ENCODE measurements at places on chromosomes 5 and 9.

DNA sequence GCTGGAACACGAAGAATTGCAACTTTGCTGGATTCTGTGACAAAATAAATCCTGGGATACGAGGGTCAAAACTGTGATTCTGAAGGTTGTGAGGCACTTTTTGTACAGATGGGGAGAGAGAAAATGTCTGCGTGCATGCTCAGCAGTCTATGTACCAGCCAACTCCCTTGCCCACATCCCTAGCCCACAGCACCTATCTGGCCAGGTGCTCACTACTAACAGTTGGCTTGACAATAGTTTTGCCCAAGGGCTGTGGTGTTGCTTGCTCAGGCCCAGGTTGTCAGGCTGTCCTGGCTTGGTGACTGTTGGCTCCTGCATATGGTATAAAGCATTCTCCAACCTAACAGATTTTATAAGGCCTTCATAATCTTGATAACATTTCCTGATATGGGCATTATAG, 102.0 kb downstream of the DMRT2 start:
- no peaks in the 10 kb centered on the region for H3K27me3 ChIP-seq
- no peaks in the 10 kb centered on the region for H3K36me3 ChIP-seq
- no peak overlapping the region for H3K4me3 ChIP-seq
- no peaks in the 10 kb centered on the region for H3K4me1 ChIP-seq
- DNase-seq, result no peak

GRCh38 chr9:97076238-97076637, 37.3 kb upstream of the CTSV start:
- no peaks in the 10 kb centered on the region for H3K4me1 ChIP-seq
- DNase-seq, result no peak
- no peak overlapping the region for H3K4me3 ChIP-seq

DNA sequence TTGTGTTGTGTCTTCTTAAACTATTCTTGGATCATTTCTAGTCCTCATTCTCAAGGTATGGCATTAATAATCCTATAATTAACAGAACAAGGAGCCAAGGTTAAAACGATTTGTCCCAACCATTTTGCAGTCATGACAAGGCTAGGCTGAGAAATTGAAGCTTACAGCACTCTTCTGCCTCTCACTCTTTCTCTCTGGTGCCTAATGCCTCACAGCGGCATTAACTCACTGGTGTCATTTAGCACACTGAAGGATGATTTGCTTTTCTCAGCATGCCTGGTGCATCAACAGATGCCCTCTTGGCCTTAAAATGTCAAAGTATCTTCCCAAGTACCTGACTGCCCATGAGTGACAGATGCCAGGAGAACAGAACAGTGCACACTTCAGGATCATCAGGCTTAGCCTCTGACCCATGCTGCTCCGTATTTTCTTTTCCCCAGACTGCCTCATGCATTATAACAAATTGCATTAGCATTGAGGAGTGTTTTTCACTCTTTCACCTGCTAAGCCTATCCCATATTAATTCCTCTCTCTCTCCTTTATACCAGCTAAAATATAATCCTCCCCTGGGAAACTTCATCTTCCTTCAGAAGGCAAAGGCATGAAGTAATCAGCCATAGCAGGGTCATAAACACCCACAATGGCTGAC, 61.1 kb upstream of the SV2C start:
- DNase-seq, result no peak
- H3K27me3 ChIP-seq, result peaks cover 6% of the 10 kb centered on the region
- H3K27ac ChIP-seq, result no peak overlapping the region
- H3K36me3 ChIP-seq, result no peaks in the 10 kb centered on the region
- no peaks in the 10 kb centered on the region for H3K4me1 ChIP-seq
- H3K4me3 ChIP-seq, result no peak overlapping the region

DNA sequence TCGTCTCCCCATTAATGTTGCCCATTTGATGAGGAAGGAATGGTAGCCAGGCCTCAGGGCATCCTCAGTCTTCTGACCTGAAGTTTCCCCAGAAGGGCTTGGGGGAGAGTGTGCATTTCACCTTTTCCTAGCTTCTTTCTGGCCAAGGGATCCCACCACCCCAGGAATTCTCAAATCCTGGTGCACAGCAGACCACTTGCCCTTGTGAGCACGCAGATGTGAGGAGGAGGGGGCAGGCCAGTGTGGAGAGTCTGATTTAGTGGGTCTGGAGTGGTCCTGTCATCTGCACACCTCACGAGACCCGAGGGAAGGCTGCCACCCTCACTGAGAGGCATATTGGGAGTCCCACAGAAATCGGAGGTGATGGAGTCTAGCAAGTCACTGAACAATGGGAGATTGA, 64.3 kb downstream of the CXXC5 start:
- H3K27ac ChIP-seq, result no peak overlapping the region
- H3K36me3 ChIP-seq, result no peaks in the 10 kb centered on the region
- no peak for DNase-seq
- H3K27me3 ChIP-seq, result peaks cover 2% of the 10 kb centered on the region
- H3K4me3 ChIP-seq, result no peak overlapping the region

DNA sequence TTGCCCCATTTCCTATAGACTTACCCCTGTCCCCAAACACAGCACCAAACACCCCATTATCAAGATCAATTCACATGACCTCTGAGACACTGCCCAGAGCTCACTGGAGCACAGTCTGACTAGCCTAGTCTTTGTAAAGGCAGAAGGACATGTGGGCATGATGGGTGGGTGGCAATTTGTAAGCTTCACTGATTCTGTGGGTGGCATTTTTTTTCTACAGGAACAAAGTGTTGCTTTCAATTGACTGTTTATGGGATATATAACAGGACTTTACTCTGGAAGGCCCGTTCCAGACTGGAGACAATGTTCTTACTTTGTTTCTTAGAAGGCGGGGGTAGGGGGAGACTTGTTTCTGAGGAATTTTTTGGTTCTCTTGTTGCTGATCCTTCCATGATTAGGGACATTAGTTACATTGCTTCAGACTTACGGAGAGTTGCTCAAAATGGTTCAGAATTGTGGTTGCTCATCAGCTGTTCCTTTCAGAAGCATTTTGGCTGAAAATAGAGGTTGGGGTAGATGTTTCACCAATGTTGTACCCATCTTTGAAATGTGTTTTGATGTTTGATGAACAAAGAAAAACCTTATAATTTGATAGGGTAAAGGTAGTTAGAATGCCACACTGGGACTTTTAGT, 20.2 kb downstream of the NNT start:
- peaks cover 20% of the 10 kb centered on the region for H3K36me3 ChIP-seq
- DNase-seq, result no peak
- H3K27ac ChIP-seq, result no peak overlapping the region
- H3K27me3 ChIP-seq, result no peaks in the 10 kb centered on the region
- peaks cover 3% of the 10 kb centered on the region for H3K4me1 ChIP-seq

DNA sequence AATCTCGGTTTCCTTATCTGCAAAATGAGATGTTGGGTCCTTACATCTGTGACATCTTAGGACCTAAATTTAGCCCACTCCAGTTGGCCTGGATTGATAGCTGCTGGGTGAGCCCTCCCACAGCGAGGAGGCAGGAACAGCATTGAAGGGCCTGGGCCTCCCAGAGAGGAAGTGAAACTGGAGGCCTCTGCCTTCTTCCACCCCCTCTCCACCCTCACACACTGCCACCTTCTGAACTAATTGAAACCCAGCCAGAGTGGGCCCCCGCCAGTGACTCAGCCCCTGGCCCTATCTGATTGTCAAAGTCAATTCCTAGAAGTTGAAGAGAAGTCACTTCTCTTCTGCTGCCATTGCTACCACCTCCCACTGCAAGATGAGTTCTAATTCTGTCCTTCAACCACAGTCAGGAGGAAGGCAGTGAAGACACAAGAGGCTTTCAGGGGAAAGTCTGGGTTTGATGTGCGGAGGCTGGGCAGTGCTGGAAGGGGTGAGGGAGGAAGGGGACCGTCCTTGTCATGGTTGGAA, 55.2 kb upstream of the NEK6 start:
- no peaks in the 10 kb centered on the region for H3K36me3 ChIP-seq
- H3K4me3 ChIP-seq, result peak overlapping the region; percentile 25
- no peaks in the 10 kb centered on the region for H3K27me3 ChIP-seq
- peak overlapping the region; percentile 84 for H3K27ac ChIP-seq

DNA sequence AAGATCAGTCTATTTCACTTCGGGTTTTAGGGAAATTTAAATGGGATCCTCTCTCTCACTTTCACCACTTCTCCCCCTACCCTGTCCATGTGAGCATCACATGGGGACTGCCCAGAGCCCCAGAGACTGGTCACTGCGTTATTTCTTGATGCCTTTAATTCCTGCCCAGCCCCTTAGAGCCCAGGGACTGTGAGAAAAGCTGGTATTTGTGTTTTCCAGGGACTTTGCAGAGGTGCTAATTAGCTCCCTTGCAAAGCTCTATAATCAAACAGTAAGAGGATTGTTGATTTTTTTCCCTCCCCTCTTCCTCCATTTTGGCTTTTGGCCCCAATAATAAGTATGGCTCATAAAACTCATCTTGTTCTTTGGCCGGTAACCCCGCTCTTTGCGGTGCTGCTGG, 35.6 kb downstream of the NTRK2 start:
- H3K36me3 ChIP-seq, result no peaks in the 10 kb centered on the region
- no peak overlapping the region for H3K27ac ChIP-seq
- H3K4me1 ChIP-seq, result no peaks in the 10 kb centered on the region

DNA sequence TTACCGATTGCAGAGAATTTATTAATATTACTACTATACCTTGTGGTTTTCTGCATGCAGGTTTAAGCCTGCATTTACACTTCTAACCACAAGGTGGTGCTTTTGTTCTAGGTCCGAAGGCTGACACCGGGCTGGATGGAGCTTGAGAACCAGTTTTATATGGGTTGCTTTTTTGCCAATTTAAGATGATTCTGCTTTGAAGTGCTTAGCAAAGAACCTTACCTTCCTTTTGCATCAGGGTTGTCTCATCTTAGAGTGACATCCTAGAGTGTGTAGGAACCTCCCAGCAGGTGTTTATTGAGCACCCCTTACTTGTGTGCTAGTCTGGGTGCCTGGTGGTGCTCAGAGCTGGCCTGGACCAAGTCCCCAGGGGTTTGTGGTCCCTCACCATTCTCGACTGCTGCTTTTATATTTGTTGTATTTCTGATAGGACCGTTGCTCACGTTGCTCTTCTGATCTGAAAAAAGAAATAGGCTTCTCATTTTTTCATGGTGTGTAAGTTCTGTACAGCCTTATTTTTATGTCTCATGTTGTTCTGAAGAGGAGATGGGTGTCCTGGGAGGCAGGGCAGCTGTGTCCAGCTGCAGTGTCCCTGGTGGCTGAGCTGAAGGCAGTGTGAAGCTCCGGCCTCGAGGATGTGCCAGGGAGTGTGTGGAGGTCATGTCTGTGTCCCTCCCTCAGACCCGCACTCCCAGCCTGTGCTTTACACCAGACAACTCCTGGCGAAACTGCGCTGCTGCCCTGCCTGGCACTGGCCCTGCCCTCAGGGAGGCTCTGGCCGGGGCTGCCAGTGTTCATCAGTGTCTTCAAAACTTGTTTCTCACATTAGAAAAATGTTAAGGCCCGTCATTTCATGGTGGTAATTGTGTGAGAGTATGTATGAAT, 54.3 kb downstream of the EHMT1 start:
- H3K36me3 ChIP-seq, result peaks cover 6% of the 10 kb centered on the region
- no peak overlapping the region for H3K4me3 ChIP-seq
- H3K27ac ChIP-seq, result no peak overlapping the region

DNA sequence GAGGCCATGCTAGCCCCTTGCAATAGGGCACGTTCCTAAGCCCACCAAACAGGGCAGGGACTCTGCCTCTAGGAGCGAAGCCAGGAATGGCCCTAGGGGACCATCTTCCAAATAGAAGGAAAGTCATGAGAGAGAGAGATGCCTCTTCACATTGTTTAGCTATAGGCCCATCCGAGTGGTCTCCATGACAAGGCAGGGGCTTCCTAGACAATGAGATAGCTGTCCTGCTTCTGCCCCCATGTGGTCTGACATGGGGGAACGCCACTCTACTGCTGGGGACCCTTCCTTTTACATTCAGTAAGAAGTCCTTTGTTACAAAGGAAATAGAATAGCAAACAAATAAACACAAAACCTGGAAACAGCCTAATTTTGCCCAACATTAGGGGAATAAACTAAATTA, 17.9 kb upstream of the KIF4B start:
- H3K36me3 ChIP-seq, result no peaks in the 10 kb centered on the region
- no peak for DNase-seq
- H3K4me1 ChIP-seq, result no peaks in the 10 kb centered on the region
- H3K27ac ChIP-seq, result no peak overlapping the region
- peaks cover 12% of the 10 kb centered on the region for H3K27me3 ChIP-seq
